Vein endothelial cell (primary cell): ENCODE measurements at places on chromosomes 2 and 18. TPM values are rescaled to one million over a fixed set of nuclear protein-coding genes. Genes with fewer than 3 reads are reported as not detected.

The ST8SIA5 gene
- 0.10 TPM in 1 of 2 replicates, not detected in the other for total RNA-seq

The KCMF1 gene
- 65.0 and 102 TPM in 2 replicates for total RNA-seq

The IL36RN gene
- not detected in 2 replicates for total RNA-seq

The CASP8 gene
- total RNA-seq = 6.2 and 7.5 TPM in 2 replicates
